ENCODE measurements at places on chromosomes 5 and 9.

DNA sequence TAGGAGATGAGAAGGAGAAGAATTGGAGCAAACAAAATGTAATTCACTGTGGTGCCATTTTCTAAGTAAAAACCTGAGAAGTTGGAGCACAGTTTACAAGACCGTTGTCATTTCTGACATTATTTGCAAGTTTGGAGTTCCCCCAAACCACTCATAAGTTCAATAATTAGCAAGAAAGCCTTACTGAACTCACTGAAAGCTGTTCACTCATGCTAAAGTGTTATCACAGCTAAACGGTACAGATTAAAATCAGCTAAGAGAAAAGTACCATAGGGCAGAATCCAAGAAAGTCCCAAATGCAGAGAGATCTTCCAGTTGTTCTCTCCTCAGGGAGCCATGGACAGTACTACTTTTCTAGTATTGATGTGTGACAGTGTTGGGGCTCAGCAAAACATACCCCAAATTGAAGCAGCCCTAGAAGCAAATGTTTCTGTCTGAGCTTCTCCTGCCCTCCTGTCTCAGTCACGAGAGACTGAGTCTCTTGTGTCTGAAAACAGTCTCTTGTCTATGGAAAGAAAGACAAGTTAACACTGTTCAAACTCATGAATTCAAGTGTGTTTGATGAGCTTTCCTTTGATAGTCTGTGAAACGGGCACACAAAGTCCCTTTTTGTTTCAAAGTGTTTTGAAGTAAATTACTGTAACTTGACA is 221.2 kb downstream of the GABRG2 start:
- no peak for DNase-seq

DNA sequence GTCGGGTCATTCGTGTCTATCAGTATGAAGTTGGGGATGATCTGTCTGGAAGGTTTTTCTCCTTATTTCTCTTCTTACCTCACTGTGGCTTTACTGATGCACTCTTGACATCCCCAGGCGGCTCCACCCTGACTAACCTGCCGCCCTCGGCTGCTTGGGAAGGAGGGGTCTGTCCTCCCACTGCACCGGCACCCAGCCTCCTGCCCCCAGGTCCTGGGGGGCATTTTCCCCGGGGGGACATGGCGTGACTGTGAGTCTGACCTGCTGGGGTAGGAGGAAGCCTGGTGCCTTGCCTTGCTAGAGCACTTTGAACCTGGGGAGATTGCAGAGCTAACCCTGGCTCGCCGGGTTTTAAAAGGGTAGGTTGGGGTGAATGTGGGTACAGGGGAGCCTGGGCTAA is 27.5 kb downstream of the DYNC2I2 start:
- no peak for DNase-seq

- DNase-seq, result peak; percentile 19
Measured at GRCh38 chr5:58187432-58188261, 272.2 kb downstream of the PLK2 start.

GRCh38 chr5:148455185-148455584 is 71.4 kb downstream of the FBXO38 start:
- DNase-seq, result no peak

GRCh38 chr5:77168161-77168878 is 42.2 kb upstream of the PDE8B start:
- DNase-seq, result peak; percentile 42

DNA sequence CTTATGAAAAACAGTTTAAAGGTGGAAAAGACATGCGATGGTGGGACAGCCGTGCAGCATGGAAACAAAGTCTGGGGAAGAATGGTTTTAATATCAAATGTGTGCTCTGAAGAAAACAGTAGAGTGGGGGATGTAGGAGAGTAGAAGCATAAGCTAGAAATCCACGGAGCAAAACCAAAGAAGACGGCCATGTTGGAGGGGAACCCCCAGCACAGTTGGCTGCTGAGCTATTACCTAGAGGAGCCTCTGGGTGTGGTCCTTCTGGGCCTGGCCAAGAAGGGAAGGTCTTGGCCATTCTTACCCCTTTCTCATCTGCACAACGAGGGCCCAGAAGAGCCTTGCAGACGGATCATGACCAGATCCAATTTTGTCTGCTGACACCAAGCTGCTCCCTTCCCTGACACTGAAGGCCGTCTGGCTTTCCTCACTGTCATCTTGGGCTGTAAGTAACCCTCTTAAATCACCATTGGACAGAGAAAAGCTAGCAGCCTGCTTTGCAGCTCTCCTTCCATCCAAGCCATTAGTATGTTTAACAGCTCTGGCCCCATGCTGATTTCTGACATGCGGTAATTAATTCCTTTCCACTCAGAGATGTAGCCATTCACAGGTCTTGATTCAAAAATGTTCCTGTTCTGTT is 189.5 kb downstream of the SEC61B start:
- DNase-seq, result no peak

DNA sequence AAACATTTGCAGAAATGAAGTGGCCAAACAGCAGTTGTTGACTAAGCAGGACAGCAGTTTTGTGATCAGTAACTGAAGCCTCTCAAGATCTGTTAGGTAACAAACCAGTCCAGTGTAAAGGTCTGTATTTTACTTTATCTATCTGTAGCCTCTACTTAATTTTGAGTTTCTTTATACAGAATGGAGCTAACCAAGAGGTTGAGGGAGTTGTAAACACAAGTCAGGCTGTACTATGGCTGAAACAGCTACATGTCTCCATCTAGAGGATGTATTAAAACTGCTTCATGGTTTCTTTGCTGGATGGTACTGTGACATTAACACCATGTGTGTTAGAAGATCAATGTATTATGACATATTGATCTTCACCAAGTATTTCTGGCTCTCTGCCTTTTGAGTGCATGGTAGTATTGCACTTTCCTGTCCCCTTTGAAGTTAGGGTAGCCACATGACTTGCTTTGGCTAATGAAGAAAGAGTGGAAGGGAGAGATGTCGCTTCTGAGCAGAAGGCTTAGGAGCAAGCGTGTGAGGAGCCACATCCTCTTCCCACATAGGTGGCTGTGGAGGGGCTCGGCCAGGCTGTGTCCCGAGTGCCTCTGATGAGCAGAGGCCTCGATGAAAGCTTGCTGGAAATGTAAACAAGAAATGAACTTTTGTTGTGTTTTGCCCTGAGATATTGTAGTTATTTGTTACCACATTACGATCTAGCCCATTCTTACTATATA is 105.6 kb upstream of the PCA3 start:
- DNase-seq, result peak; percentile 50

- no peak for DNase-seq
Measured at GRCh38 chr9:131918481-131918880, 161.2 kb downstream of the MED27 start.

DNA sequence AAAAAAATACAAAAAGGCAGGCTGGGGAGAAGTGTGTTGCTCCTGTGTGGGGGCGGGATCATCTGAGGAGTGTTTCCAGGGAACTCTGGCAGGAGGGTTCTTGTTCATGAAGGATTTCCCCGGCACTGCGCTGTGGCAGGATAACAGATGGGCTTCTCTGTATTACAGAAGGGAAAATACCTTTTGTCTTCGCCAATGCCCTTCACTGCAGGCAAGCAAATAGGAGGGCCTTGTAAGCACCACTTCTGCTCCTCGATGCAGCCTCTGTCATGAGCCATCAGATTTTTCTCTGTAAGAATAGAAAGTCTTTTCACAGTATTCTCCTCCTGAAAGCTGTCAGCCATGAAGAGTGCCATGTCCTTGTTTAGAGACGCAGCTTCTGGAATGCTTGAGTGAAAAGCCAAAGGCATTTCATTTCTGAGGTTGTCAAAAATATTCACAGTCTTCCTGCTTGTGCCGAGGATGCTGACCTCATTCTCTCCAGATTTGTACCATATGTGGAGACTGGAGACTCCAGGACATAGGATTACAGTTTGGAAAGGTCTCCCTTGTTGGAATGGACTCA is 294.0 kb downstream of the YTHDC2 start:
- no peak for DNase-seq

Measured in ACHN (cell line).